Body of pancreas (tissue), 4 donors: ENCODE measurements at places on chromosomes 4 and X. TPM values are rescaled to one million over a fixed set of nuclear protein-coding genes. Genes with fewer than 3 reads are reported as not detected.

Gene GABRQ
- total RNA-seq = not detected

DNA sequence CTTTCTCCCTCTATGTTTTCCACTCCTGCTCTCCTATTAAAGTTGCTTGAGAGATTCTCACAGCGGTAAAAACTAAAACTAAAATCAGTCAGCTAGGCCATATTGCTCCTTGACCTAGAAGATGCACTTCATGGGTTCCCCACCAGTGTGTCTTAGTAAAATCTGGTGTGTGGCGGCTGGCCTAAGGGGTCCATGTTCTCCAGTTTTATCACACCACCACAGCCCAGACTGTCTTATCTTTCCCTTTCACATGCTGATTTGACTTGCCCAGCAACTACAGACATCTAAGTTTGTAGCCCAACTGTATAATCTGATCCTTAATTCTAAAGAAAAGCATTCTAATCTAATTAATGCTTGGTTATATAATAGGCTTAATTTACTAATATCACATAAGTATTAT lies 68.0 kb downstream of the ATP8A1 start:
- no peak for DNase-seq

Gene ZMAT1
- total RNA-seq = 12.5 TPM

Gene COL25A1
- 0.99 TPM for total RNA-seq

GRCh38 chr4:52094376-52095145 lies 43.5 kb downstream of the SPATA18 start:
- DNase-seq = no peak

GRCh38 chr4:187125062-187125461 lies 401.4 kb upstream of the FAT1 start:
- no peak for DNase-seq

Gene PJA1
- 8.3 TPM for total RNA-seq

- DNase-seq = no peak
These were observed 39.0 kb upstream of the HGFAC start for GRCh38 chr4:3402491-3403347.

Gene SCML2
- total RNA-seq = 2.3 TPM

Gene SORCS2
- 0.26 TPM for total RNA-seq

GRCh38 chr4:151865312-151865711 lies 104.5 kb upstream of the GATB start:
- peak; percentile 17 for DNase-seq

GRCh38 chr4:4384837-4385236 lies 2.1 kb upstream of the NSG1 start:
- no peak for DNase-seq

DNA sequence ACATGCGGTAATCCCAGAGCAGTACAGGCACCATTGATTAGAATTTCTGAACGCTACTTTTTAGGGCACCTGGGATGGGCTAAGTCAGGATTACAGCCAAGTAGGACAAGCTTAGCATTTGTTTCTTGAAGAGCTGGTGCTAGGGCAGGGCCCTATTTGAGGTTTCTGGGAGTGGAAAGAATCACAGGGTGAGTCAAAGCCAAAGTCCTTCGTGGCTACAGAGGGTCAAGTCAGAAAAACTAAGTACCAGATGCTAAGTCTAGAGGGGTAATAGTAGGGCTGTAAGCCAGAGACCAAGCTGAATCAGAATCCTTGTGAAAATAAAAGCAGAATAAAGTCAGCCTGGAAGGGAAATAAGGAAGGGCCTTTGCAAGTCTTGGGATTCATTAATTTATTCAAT lies 448.6 kb downstream of the ZIC3 start:
- no peak for DNase-seq

GRCh38 chr4:169174247-169174646 lies 96.5 kb downstream of the SH3RF1 start:
- DNase-seq = no peak

Gene VSIG4
- 14.8 TPM for total RNA-seq

GRCh38 chr4:111494471-111494870 lies 650.8 kb upstream of the FAM241A start:
- no peak for DNase-seq

- DNase-seq = no peak
These were observed 1.2 kb upstream of the PHKA2 start for GRCh38 chrX:18985186-18985435.

DNA sequence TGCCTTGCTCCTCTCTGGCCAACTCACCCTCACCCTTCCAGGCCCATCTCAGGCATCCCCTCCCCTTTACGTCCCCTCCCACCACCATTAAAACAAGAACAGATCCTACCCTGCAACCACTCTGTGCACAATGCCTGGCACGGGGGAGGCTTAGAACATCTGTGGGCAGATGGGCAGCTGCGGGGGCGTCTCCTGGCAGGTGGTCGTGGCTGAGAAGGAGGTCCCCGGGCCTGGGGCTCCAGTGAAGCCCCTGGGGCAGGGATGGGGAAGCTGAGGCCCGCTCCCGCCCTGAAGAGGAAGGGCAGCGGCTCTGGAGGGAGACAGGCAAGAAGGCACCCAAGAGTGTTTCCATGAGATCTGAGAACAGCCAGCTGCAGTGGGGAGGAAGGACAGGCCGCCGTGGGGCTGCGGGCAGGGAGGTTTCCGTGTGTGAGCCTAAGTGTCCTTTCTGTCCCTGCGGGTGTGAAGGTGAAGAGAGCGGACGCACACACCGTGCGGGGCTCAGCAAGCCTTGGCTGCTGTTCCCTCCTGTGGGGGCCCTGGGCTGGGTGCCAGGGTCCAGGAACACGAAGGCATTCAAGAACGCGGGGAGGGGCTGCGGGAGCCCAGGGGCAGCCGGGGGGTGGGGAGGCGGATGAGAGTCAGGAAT lies 7.8 kb upstream of the TBC1D14 start:
- DNase-seq = no peak

Gene SOX3
- total RNA-seq = not detected

- DNase-seq = no peak
These were observed 659.8 kb upstream of the DIPK2B start for GRCh38 chrX:45860450-45860849.

DNA sequence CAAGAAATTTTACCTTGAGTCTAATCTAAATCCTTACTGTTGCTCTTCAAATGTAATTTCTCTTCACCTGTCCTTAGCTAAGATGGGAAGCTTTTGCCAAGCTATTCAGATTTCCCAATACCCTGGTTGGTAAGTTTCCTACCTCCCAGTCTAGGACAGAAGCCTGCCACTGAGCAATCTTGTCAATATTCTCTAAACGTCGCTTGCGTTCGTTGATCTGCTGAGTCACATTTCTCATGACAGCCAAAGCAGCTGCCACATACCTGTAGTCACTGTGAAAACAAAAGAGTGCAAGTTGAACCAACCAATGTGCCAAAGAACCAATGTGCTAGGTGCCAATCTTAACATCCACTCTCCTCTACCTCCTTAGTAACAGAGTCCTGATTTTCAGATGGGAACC lies 111.1 kb downstream of the ARHGEF9 start:
- DNase-seq = no peak
